ENCODE measurements at places on chromosomes 3 and 15.

DNA sequence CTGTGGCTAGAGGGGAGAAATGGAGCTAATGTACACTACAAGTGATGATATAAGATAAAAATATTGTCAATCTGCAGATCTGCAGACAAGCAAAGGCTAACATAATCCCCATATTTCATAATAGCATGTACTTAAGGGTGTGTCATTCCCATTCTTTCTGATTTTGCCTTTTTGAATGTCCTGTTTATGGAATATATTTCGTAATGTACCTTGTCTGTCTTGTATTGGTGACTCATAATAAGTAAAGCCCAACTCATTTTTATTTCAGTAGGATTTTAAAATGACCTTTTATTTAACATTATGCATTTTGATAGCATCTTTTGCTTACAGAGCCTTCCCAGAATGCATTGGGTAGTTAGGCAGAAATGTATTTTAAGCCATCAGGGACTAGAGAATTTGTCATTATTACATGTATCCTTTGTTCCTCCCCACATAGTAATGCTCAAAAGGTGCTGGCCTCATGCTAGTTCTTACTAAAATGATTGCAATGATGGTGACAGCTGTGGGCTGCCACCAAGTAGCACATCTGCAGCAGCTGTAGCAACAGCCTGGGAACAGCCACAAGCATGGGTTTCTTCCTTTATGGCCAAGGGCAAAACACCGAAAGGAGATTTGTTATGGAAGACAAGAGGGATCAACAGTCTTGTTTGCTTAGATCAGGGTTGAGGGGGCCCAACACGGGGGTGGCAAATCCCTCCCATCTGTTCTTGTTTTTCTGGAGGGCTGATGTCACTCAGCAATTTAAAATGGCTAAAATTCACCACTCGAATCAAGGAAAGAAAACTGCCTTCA, 188.5 kb downstream of the CADPS start:
- DNase-seq = no peak

DNA sequence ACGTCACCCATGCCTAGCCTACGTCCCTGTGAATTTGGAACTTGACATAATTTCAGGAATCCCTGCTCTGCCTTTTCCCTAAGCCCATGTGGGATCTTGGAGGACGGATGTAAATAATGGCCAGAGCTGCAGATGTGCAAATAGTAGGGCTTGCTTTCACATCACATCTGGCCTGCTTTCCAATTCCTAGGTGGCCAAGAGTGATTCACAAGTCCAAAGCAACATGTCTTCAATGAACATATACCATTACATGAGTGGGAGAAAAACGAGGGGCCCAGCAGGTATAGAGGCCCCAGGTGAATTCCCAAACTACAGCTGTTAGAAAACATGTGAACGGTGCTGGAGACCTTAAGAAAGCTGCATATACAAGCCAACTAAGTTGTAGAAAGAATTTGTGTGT, 214.6 kb downstream of the MAGI1 start:
- DNase-seq = no peak

DNA sequence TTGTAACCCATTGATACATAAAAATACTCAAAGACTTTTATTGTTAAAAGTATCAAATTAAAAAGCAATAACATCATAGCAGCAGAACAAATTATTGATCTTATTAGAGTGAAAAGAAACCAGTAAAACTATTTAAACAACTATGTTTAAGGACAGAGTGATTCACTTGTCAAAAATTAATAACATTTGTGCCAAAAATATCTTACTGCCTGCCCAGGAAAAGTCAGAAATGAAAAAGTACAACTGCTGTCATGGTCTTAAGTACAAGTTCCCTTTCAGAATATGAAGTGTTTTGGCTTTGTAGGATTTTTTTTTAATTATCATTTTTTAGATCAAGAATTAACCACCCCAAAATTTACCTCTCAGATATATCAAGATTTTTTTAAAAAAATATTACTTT, 3.4 kb downstream of the IFT57 start:
- DNase-seq = no peak

- DNase-seq = no peak
Observed at GRCh38 chr3:194296454-194297263, 54.5 kb downstream of the CPN2 start.

- no peak for DNase-seq
Observed at GRCh38 chr15:29736012-29736743, 86.1 kb downstream of the TJP1 start.

- DNase-seq = no peak
Observed at GRCh38 chr3:174356596-174356995, 502.5 kb upstream of the NAALADL2 start.
